CD4-positive, CD25-positive, alpha-beta regulatory T cell (primary cell): ENCODE measurements at places on chromosomes 6 and 20. TPM values are rescaled to one million over a fixed set of nuclear protein-coding genes. Genes with fewer than 3 reads are reported as not detected.

The ENPP4 gene
- 4.5 TPM for total RNA-seq

The SAMD5 gene
- not detected for total RNA-seq

The CCR6 gene
- 40.8 TPM for total RNA-seq

The LCA5 gene
- total RNA-seq = 0.30 TPM

The FOXS1 gene
- not detected for total RNA-seq

The XKR7 gene
- total RNA-seq = 0.07 TPM

The OPRM1 gene
- not detected for total RNA-seq

The MPIG6B gene
- total RNA-seq = 10.8 TPM

DNA sequence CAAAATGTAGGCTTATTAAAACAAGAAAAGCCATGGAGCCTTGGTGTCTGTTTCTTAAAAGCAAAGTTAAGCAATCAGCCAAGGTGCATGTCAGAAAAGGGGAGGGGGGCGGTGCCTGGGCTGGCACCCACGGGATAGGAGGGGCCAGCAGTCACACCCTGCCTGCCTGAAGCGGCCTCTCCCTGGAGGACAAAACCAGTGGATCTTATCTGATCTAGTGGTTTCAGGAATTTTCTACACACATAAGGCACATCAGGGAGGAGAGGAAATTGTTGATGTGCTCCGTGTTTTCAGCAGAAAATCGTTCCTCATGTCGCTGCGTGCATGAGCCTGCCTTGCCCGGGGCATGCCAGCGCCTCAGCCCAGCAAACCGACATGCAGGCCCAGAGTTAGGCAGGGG, 276.4 kb downstream of the TAF4 start:
- H3K27me3 ChIP-seq = no peaks in the 10 kb centered on the region
- no peaks in the 10 kb centered on the region for H3K4me1 ChIP-seq
- no peak overlapping the region for H3K4me3 ChIP-seq

DNA sequence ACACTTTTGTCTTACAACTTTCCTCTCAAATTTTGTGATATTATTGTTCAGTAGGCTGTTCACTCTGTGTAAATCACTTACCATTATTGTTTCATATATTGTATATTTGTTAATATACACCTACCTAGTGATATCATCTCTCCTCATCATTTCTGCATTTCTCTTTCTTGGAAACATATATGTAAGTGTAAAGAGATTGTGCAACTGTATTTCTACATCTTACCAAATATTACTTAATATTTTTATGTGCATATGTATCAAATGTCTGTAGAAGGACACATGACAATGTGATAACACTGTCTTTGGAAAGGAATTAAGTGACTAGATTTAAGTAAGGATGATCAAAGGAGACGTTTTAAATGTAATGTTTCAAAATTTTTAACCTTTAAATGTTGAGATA, 30.2 kb downstream of the ZNF322 start:
- H3K4me3 ChIP-seq = no peak overlapping the region
- no peak for DNase-seq
- no peaks in the 10 kb centered on the region for H3K36me3 ChIP-seq

DNA sequence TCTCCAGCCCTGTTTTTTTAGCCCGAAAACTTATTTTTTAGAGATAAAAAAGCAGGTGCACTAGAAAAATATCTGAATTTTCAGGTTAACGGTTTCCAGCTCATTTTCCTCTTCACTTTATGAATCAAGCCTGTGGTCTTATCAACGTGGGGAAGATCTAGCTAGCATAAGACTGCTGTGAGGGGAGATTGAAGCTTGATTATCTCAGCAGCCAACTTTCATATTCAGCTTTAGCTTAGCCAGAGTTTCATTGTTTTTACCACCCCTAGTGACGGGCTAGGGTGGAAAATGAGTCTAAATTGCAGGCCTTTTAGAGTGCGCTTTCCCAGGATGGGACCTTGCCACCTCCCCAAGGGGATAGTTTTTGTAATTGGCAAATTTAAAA, 11.9 kb upstream of the RBM38 start:
- no peaks in the 10 kb centered on the region for H3K27me3 ChIP-seq
- H3K27ac ChIP-seq = no peak overlapping the region
- peaks cover 54% of the 10 kb centered on the region for H3K36me3 ChIP-seq
- peaks cover 14% of the 10 kb centered on the region for H3K4me1 ChIP-seq
- DNase-seq = no peak

- DNase-seq = no peak
- no peaks in the 10 kb centered on the region for H3K27me3 ChIP-seq
- no peak overlapping the region for H3K27ac ChIP-seq
- no peaks in the 10 kb centered on the region for H3K36me3 ChIP-seq
- no peaks in the 10 kb centered on the region for H3K4me1 ChIP-seq
- no peak overlapping the region for H3K4me3 ChIP-seq
Measured at GRCh38 chr20:11651138-11651537, 266.6 kb upstream of the BTBD3 start.

DNA sequence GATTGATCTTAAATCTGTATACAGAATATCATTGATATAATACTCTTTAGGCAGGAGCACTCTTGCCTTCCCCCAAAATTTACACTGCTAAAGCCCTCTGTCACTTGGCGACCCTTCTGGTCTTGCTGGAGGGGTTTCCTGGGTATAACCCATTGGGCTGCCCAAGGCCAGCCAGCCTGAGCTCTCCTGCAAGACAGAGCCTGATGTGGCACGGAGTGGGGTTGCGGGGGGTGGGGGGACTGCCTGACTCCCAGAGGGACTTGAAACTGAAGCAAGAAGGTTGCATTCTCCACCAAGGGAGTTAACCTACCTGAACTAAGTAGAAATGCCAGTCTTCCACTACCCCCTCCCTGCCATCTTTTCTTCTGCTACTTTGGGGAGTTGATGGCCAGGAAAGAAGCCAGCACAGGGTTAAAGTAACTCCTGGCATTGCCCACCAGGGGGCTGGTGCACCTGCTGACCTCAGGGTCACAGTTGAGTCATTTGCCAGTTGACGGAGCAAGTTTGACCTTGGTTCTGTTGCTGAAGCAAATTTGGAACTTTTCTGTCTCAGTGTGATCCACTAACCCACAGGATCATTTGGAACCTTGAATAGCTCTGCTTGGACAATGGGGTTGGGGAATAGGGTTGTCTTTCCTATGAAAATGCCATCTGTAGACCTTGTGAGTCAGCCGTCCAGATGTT, 79.4 kb downstream of the ASXL1 start:
- H3K4me3 ChIP-seq = no peak overlapping the region
- H3K27me3 ChIP-seq = no peaks in the 10 kb centered on the region
- peaks cover 92% of the 10 kb centered on the region for H3K36me3 ChIP-seq
- no peak for DNase-seq

- H3K4me3 ChIP-seq = peak overlapping the region; percentile 89
- H3K36me3 ChIP-seq = no peaks in the 10 kb centered on the region
Measured at GRCh38 chr6:46129291-46129628, 529 bp upstream of the ENPP4 start.

DNA sequence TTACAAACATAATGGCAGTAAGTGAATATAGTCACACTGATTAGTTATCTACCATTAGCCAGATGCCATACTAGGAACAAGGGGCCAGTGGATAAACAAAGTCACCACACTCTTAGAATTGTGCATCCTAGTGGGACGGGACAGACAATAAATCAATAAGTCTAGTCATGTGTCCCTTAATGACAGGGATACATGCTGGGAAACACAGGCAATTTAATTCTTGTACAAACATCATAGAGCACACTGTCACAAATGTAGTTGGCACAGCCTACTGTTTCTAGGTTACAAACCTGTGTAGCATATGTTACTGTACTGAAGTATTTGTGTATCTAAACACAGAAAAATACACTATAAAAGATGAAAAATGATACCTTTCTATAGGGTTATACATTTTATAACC, 123.0 kb upstream of the FAM184A start:
- no peaks in the 10 kb centered on the region for H3K27me3 ChIP-seq
- H3K27ac ChIP-seq = no peak overlapping the region

GRCh38 chr20:41009946-41010345, 18.7 kb upstream of the TOP1 start:
- no peak for DNase-seq
- H3K36me3 ChIP-seq = no peaks in the 10 kb centered on the region
- no peak overlapping the region for H3K4me3 ChIP-seq
- no peak overlapping the region for H3K27ac ChIP-seq
- no peaks in the 10 kb centered on the region for H3K4me1 ChIP-seq
- no peaks in the 10 kb centered on the region for H3K27me3 ChIP-seq
